ENCODE measurements at places on chromosomes 16 and 17.

GRCh38 chr17:10178506-10178991, 19.9 kb downstream of the GAS7 start:
- DNase-seq, result no peak

DNA sequence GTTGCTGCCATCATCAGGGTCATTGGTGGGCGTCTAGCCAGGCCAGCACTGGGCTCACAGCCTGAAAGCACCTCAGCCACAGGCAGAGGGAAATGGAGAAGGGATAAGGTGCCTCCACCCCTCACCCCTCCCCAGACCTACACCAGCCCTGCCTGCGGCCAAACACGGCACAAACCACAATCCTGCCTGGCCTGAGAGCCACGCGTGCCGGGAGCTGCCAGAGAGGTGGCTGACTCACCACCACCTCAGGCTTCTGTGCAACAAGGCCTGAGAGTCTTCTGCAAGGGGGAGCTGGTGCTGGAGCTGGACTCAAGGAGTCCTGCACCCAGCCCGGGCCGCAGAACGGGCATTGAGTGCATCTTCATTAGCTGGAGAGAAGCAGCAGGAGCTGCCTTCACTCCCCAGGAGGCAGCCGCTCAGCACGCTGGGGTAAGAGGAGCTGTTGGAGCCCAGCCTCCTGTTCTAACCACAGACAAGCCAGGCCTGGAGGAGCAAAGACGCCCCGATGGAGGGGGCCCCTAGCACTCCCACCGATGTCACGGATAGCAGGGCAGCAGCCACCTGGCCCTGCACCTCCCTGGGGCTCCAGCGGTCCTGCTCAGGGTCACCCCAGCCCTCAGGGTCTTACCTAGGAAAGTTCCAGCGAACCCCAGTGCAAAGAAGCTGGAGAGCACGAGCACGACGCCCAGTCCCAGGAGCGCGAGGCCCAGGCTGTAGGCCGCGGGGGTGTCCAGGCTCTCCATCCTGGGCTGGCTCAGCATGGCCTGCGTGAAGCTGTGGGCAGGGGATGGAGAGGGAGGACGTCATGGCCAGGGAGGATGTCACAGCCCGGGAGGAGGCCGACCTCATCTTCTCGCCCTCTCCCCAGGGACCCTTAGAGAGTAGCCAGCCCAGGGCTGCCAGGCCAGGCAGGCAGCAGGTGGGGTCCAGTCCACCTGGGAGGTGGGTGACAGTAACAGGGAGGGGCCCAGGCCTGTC, 16.0 kb upstream of the RASD1 start:
- peak; percentile 77 for DNase-seq

DNA sequence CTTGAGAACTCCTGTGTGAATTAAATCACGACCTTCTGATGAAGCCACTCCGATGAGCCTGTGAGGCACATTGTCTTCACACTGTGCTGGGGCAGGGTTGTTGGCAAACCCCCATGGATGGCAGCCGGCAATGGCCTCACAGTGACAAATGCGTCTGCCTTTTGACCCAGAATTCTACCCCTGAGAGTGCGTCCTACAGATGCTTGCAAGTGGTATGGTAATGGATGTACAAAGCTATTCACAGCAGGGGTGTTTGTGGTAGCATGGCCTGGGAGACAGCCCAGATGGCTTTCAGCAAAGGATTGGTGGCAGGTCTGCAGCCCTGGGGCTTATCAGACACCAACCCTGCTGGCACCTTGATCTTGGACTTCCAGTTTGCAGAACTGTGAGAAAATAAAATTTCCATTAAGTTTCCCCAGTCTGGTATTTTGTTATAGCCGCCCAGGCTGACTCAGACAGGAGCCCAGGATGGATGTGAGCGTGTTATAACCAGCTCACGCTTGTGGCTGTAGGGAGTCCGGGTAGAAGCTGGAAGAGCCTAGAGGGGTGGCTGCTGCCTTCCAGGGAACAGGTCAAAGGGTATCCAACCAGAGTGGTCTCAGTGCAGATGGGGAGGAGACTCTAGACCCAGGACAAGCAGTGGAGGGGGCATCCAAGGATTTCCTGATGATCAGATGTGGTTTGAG, 10.1 kb downstream of the AFMID start:
- no peak for DNase-seq

DNA sequence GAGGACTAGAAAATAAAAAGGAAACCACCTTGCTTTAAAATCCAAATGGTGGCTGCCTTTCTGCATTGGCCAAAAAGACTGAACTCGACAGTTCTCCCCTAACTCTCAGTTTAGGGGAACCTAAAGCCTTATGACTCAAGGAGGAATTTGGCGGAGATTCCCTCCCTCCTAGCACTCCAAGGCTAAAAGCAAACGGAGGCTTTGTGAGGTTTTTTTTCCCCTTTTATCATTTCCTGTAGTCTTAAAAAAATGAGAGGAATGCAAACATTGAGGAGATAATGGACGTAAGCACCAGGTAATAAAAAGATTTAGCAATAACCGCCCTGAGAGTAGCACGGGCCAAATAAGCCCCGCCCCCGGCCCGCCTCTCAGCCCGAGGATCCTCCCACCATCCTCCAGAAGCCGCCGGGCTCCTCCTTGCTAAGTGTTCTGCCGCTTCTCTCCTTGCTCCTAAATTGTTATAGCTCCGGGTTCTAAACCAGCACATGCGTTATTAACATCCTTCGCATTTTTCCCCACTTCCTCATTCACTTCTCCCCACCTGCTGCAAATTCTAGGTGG, 5.8 kb upstream of the KIFC3 start:
- peak; percentile 97 for DNase-seq

GRCh38 chr16:25433388-25433787, 175.7 kb upstream of the ZKSCAN2 start:
- DNase-seq, result no peak

- no peak for DNase-seq
Measured at GRCh38 chr17:81631482-81631881, 5.4 kb downstream of the NPLOC4 start.

- no peak for DNase-seq
Measured at GRCh38 chr16:34078691-34079090, 619.3 kb downstream of the TP53TG3F start.

DNA sequence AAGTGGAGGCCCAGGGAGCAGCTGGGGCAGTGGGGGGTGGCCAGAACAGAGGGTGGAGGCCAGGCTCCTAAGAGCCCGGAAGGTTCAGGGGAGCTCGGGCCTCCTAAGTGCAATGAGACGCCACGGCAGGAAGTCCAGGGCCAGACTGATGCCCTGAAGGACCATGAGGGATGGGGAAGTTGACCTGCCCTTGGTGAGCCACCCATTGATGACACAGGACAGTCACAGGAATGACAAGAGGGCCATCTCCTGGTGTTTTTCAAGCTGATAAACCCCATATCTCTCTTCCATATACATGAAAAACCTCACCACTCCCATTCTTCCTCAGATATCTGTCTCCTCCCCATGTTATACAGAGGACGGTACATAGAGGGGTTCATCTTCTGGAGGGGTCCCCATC, 5.8 kb upstream of the MRPL58 start:
- DNase-seq, result no peak

DNA sequence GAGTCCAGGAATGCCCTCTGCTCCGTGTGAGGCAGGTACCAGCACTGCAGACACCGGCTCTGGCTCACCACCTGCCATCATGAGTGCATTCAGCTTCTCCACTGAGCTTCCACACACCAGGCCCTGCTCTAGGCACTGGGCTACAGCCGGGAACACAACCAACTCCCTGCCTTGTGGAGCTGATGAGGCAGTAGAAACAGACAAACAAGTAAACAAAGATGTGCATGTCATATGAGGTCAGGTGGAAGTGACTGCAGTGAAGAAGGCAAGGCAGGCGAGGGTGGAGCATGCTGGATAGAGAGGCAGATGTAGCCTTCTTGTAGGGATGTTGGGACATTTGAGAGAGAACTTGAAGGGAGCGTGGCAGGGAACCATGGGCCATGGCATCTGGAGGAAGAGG, 5.0 kb downstream of the NLRC5 start:
- DNase-seq, result no peak

DNA sequence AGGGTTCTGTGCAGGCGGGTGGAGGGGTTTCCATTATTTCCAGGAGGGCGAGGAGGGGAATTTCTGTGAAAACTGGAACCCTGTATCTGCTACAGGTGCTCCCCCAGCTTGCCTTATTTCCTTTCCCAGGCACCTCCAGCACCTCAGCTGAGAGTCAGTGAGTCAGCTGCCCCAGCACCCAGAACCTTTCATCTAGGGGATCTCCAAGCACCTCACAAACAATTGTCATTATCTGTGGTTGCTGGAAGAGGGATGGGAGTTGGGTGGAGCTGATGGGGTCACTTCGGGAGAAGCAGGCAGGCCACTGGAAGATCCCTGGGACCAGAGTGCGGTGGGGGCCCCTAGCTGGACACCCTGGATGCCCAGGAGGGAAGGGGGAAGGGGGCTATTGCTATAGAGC, 10.0 kb upstream of the CLUH start:
- no peak for DNase-seq

DNA sequence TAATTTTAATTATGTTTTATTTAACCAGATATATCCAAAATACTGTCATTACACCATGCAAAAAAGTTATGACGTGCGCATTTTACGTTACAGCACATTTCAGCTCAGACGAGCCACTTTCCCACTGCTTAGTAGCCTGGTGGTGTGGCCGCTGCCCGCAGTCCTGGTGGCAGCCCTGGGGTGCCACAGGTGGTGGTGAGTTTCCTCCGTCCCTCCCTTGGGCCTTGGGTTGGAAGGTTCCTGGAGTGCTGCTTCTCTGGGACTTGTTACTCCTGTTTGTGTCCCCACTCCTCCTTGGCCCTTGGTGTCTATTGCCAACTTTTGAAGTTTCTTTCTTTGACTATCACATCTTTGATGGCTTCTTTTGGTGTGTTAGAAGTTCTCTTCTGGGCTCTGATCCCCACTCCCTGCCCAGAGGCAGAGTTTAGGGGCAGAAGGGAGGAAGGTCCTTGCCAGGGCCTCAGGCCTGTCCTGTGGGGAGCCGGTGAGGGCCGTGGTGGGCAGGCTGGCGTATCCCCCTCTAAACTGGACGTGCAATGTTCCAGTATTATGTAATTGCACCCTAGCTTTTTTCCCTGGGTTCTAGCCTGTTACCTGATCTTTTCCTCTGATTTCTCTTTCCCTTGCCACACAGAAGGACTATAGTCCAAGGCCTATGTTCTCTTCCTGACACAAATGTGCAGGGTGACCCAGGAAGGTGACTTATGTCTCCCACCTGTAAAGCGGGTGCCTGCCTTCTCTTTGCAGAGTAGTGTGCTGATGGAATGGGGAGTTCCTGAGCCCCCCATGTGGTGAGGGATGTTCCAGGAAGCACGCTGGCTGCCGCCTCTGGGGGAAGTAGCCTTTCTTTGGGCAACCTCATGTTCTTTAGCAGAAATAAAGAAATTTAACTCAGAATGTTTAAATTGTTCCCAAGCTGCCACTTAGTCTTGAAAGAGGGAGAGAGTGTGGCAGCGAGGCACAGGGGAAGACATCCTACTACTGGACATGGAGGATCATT, 8.4 kb downstream of the MPRIP start:
- no peak for DNase-seq

- no peak for DNase-seq
Measured at GRCh38 chr16:55876854-55877253, 1.7 kb upstream of the CES5A start.

GRCh38 chr17:65191811-65192740, 54.9 kb downstream of the RGS9 start:
- DNase-seq, result no peak

DNA sequence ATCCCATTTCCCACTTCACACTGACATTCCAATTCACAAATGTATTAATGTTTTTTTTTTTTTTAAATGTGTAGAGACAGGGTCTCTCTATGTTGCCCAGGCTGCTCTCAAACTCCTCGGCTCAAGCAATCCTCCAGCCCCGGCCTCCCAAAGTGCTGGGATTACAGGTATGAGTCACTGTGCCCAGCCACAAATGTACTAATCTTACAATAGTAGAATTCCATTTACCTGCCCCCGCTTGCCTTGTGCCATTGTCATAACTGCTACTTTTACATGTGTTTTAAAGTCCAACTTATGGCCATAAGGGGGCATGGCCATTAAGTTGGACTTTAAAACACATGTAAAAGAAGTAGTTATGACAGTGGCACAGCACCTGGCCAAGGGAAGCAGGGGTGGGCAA, 4.6 kb downstream of the MMP28 start:
- DNase-seq, result peak; percentile 68

DNA sequence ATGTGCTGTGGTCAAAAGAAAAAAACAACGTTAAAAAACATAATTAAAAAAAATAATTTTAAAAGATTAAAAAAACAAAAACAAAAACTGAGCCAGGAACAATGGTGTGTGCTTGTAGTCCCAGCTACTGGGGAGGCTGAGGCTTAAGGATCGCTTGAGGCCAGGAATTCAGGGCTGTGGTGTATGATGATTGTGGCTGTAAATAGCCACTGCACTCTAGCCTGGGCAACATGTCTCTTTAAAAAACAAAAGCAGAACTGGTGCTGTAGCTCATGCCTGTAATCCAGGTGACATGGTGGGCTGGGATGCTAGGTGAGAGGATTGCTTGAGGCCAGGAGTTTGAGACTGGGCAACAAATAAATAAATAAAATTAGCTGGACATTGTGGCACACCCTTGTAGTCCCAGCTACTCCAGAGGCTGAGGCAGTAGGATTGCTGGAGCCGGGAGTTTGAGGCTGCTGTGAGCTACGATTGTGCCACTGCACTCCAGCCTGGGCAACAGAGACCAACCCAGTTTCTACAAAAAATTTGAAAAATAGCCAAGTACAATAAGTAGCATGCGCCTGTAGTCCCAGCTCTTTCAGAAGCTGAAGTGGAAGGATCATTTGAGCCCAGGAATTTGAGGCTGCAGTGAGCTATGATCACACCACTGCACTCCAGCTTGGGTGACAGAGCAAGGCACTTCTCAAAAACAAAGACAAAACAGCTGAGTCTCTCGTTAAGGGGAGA, 43.6 kb downstream of the NFATC3 start:
- no peak for DNase-seq

DNA sequence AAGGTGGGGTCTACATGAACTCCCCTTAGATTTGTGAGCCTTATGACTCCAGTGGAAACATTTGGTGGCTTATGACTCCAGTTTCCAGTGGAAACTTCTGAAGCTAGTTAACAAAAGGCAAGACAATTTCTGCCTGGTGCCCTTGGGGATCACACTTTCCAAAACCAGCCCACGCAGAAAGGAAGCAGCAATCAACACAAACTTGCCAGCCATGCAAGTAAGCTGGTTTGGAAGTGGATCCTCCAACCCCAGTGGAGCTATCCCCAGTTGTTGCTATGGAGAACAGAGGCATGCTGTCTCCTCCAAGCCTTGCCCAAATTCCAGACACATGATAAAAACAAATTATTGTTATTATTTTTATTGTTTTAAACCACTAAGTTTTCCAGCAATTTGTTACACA, 130.9 kb downstream of the CDH11 start:
- DNase-seq, result no peak

Measured in foreskin keratinocyte (primary cell).